ENCODE measurements at places on chromosomes 1 and 21.

DNA sequence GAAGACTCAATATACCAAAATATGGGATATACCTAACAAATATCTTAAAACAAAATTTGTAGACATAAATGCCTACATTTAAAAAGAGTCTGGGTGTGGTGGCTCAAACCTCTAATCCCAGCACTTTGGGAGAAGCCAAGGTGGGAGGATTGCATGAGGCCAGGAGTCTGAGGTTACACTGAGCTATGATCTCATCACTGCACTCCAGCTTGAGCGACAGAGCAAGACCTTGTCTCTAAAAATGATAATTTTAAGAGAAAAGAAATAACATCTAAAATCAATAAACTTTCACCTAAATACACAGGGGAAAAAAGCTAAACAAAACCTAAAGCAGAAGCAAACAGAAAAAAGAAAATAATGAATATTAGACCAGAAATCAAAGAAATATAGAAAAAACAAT lies 102.7 kb upstream of the PBX1 start:
- no peak for DNase-seq

DNA sequence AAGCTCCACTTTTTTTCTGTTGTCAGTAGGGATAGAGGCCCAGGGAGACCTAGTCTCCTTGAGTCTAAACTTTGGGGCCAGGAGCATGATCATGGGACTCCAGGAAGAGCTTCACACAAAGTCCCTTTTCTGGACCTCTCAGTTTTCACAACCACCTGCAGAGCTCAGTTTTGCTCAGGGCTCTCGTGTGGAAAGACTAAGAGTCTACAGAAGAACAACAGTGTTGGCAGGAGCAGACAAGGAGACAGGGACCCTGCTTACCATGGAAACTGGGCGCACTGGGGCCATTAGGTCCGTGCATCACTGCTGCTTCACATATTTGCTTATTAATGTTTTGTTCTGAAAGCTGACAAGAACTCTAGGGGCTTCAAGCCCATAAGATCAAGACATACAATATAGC lies 63.9 kb upstream of the HSD17B7 start:
- no peak for DNase-seq

DNA sequence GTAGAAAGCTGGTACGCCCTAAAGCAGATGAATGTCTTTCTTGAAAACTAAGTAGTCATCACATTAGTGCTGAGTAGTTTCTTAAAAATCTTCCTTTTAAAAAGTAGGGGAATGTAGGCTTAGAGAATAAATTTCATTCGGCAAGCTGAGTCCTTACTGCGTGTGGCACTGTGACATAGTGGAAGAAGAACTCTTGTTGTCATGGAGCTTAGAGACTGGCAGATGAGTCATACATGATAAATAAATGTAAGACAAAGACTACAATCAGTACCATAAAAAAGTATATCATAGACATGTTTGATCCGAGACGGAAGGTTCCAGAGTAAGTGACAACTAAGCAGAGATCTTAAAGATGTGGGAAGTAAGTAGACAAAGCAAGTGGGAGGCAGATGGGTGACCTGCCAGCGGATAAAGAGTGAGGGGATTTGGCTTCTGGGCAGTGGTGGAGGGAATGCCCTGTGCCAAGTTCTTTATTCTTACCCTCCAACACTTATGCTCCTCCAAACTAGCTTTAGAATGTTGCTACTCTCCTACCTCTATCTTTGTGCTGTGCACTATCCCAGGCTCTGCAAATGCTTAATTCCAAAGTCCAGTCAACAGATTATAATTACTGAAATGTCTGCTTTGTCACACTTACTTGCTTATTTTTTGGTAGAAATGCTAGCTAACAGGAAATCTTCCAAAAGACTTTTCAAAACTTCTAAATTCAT lies 608.5 kb upstream of the USP24 start:
- DNase-seq = no peak

DNA sequence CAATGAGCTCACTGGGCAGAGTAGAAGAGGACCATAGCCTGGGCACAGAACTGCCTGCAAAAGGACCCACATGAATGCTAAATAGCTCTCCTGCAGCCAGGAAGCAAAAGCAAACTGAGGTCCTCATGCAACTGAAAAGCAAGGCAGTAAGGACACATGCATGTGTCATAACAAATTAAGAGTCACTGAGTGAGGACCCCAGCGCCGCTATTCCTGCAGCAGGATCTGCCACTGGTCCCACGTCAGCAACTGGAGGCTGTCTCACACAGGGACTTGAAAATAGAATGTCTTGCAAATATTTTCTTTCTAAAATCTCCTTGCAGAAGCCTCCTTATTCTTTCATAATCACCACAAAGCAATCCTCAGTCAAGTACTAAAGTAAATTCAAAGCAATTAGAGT lies 559.6 kb upstream of the DAB1 start:
- DNase-seq = no peak

- no peak for DNase-seq
Observed at GRCh38 chr1:165344736-165345135, 11.8 kb downstream of the LMX1A start.

DNA sequence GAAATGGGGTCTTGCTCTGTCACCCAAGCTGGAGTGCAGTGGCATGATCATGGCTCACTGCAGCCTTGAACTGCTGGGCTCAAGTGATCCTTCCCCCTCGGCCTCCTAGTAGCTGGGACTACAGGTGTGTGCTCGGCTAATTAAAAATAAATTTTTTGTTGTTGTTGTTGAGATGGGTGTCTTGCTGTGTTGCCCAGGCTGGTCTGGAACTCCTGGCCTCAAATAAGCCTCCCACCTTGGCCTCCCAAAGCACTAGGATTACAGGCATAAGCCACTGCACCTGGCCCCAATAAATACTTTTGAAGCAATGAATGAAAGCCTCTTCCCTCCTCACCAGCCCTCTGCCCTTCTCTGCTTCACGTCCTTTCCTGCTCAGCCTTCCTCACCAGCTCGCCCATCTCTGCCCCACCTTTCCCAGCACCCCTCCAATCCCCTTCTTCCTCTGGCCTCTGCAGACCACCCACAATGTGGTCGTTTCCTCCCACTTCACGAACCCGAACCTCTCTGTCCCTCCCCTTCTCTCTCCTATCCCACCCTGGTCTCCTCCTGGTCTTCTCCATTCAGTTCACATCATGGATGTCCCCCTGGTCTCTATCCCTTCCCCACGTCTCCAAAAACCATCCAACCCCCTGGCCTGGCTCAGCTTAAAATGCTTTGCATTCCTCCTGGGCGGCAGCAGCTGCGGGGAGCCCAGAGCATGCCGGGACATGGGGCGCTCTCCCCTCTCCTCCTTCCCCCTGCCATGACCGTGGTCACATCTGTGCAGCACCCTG lies 38.4 kb downstream of the RAP1GAP start:
- no peak for DNase-seq

- DNase-seq = no peak
Observed at GRCh38 chr1:180839547-180839946, 73.2 kb upstream of the KIAA1614 start.

DNA sequence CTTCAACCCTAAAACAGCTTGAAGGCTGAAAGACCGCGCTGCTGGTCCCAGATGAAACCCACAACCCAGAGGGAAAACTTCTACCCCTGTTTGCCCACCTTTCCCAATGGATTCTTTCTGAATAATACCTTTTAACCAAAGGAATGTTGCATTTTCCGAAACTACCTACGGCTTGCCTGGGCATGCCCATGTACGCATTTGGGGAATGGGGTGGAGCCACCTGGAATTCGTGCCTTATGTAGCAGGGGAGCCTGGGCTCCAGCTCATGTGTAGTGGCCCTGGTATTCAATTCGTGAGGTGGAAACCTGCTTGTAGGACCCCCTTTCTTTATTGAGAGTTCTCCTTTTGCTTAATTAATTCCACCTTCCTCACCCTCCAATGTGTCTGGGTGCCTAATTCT lies 256.6 kb upstream of the RGS18 start:
- no peak for DNase-seq

DNA sequence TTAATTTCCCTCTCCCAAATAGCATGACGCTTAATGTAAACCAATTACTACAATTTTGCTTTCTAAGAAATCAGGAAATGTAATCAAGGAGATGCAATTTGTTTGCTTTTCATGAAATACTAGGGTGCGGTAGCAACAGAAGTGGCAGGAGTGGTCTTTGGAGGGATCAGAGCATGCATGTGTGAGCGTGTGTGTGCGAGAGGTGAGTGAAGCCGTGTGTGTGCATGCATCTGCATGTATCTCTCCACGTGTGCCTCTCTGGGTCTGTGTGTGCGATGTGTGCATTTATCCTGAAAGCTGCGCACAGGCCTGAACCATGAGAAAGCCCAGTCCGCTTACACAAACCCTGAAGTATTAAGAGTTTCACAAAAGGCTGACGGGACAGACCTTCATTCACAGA lies 249.8 kb upstream of the C1orf174 start:
- DNase-seq = no peak
